Immature natural killer cell (primary cell): ENCODE measurements at places on chromosomes 5 and 9. TPM values are rescaled to one million over a fixed set of nuclear protein-coding genes. Genes with fewer than 3 reads are reported as not detected.

ELP1 gene
- 18.8 TPM for polyA plus RNA-seq

SWI5 gene
- polyA plus RNA-seq: 23.3 TPM

MTX3 gene
- 1.3 TPM for polyA plus RNA-seq

ORM1 gene
- not detected for polyA plus RNA-seq

ARHGEF39 gene
- 1.9 TPM for polyA plus RNA-seq

SAXO1 gene
- polyA plus RNA-seq: not detected

NXNL2 gene
- polyA plus RNA-seq: not detected

DPYSL3 gene
- not detected for polyA plus RNA-seq

KCNIP1 gene
- polyA plus RNA-seq: not detected

TRPM3 gene
- polyA plus RNA-seq: not detected

REEP2 gene
- not detected for polyA plus RNA-seq
